Activated CD8-positive, alpha-beta memory T cell treated with anti-CD3 and anti-CD28 coated beads for 1 hour (primary cell): ENCODE measurements at places on chromosomes 16 and 17.

- DNase-seq, result no peak
Measured at GRCh38 chr16:8818504-8819270, 21.0 kb downstream of the PMM2 start.

- DNase-seq, result no peak
Measured at GRCh38 chr17:79102214-79102613, 27.6 kb downstream of the ENGASE start.

GRCh38 chr17:71976011-71976649, 144.7 kb upstream of the SOX9 start:
- DNase-seq, result no peak

DNA sequence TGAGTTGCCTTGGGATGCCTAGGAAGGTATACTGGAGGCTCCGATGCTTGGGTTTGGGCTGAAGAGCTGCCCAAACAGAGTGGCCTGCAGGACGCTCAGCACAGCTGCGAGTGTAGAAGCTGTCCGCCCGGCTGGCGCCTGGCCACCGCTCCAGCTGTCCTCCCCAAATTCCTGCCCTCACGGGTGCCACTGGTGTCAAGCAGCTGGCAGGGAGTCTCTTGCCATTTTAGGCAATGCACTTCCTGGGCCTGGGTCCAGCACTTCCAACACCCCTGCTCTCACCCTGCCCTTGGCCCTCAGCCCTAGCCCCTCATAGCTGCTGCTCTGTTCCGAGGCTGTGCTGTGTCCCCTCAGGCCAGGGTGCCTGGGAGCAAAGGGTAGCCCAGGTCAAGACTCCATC, 5.2 kb upstream of the PKMYT1 start:
- DNase-seq, result no peak

- no peak for DNase-seq
Measured at GRCh38 chr17:12727881-12728280, 61.4 kb upstream of the ARHGAP44 start.

GRCh38 chr17:8152112-8152775, at the start of gene PER1:
TSS of gene PER1 (minus strand) at chr17:8152404. CDS start at chr17:8150706, 1,698 bp downstream.
- DNase-seq, result peak; percentile 66

DNA sequence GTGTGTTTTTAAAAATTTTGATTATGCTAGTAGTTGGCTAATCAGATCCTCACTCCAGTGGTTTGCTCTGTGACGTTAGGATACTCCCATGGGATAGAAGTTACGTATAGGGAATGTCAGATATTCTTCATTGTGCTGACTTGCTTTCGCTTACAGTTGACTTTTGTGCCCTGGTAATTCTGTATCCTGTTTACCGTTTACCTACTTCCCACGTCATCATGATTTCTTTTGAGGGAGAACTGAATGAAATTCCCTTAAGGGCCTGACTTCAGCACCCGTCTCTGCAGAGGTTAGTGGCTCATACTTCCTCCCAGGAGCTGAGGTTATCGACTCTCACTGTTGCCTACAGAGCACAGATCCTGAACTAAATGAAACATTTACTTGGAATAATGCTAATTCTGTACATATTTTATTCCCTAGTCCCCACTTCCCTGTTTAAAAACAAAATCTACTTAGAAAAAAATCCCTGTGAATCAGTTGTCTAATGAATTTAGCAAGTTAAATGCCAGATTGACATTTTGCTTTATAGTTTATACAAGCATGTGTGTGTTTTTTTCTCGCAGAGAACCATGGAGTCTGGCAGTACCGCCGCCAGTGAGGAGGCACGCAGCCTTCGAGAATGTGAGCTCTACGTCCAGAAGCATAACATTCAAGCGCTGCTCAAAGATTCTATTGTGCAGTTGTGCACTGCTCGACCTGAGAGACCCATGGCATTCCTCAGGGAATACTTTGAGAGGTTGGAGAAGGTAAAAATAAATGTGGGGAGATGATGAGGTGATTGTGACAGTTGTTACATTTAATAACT, 2.8 kb downstream of the PRKAR1A start:
- DNase-seq, result no peak

DNA sequence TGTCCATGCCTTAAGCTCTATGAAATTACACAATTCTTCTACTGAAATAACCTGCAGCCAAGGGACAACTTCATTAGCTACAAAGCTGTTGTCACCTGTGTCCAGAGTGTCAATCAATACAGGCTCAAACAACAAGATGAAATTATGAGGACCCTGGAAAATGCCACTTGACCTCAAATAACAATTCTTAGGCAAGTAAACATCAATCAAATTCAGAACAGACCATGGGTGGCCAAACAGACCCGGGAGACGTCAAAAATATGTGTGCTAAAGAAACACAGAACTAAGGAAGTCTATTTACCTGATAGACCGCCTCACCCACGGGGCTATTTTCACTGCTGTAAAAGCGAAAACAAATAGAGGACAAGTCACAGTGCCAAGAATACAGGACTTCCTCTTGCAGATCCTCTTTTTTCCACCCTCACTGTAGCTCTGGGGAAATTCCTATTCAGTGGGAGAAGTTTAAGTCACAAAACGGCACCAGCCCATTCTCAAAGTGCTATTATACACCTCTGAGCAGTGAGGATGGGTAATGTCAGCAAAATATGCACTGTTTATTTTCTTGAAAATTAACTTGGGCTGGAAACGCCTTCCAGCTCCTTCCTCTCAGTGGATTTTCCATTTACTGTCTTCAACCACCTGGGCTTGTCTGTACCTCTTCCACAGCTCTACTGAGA, 2.7 kb downstream of the LITAF start:
- DNase-seq, result no peak

DNA sequence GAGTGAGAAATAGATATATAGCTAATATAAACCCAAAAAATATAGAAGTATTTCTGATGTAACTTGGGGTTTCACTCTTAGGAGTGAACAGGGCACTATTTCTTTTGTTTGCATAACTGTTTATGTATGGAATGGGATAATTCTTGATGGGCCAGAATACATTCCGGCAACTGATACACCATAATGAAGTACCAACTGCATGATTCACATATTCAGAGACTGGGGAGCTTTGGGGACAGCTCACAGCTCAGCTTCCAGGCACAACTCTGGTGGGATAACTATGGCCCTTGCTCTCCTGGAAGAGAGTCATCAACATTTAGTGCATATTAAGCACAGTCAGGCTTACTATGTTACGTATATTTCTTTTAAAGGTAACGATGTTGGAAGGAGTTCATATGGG, 42.1 kb upstream of the ADCY7 start:
- no peak for DNase-seq

DNA sequence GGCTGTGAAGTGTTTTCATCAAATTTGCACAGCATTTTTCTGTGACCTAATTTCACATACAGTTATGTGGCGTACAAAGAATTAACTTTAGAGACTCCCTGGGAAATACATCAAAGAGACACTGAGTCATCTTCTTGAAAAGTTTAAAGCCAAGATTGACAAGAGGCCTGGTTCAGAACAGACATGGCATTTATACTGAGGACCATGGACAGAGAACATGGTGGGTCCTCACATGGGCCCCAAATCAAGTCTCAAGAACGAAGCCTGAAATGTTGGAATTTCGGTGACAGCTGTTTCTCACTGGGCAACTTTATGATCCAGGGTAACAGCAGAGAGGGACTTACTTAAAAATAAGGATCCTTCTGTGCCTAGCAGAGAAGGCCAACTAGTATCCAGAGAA, 311.5 kb upstream of the KCNJ16 start:
- DNase-seq, result no peak

DNA sequence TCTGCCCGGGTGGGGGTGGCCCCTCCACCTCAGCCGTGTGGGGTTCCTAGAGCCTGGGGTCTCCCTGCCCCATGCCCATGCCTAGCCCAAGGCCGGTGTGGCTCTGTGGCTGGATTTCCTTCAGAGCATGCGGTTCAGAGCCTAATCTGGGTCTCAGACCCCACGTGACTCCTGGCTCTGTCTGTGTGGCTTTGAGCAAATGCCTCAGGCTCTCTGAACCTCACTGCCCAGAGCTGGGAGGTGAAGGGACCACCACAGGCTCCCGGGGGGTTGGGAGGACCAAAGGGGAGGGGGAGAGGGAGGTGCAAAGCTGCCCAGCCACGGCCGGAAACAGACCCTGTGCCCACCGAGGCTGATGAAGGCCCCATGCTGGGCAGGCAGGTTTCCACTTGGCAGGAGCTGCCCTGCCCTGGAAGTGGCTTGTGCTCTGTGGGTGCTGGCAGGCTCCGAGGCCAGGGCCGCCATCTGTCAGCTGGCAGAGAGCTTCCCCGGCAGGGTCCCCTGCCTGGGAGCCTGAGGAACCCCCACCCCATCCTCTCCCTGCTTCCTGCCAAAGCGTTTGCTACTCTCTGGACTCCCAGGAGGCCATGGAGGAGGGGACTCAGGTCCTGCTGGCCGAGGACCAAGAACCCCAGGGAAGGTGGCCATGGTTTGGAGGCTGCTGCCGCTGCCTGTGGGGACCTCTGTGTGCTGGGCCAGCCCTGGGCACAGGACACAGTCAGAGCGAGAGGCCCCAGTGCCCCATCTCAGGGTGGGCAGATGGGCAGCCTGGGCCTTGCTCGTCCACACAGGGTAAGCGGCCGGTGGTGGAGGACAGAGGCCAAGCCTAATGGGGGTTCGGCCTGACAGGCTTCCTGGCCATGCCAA, 4.0 kb downstream of the CDH15 start:
- DNase-seq, result no peak

GRCh38 chr17:1912146-1912545, 82.3 kb downstream of the RPA1 start:
- no peak for DNase-seq

GRCh38 chr17:10605221-10605783, 51.8 kb downstream of the MYH3 start:
- DNase-seq, result no peak
